ENCODE measurements at places on chromosomes 1 and 21. TPM values are rescaled to one million over a fixed set of nuclear protein-coding genes. Genes with fewer than 3 reads are reported as not detected.

MARK1 gene
- 19.2 TPM for total RNA-seq

TMCC2 gene
- total RNA-seq = 1.1 TPM

PYGO2 gene
- total RNA-seq = 22.2 TPM

LPGAT1 gene
- 61.8 TPM for total RNA-seq

ZNF678 gene
- total RNA-seq = 5.1 TPM

AGRN gene
- 17.6 TPM for total RNA-seq

SPATA1 gene
- total RNA-seq = 0.71 TPM

DPYD gene
- 48.6 TPM for total RNA-seq

RNF223 gene
- not detected for total RNA-seq

LORICRIN gene
- not detected for total RNA-seq

MMEL1 gene
- total RNA-seq = 3.2 TPM

FBLIM1 gene
- total RNA-seq = 34.5 TPM

KRTAP13-2 gene
- not detected for total RNA-seq

SPTA1 gene
- 0.55 TPM for total RNA-seq

TMEM82 gene
- total RNA-seq = not detected

PTGFRN gene
- total RNA-seq = 24.0 TPM

HTR1D gene
- total RNA-seq = not detected

AK5 gene
- not detected for total RNA-seq
